ENCODE measurements at places on chromosomes 11 and 22. TPM values are rescaled to one million over a fixed set of nuclear protein-coding genes. Genes with fewer than 3 reads are reported as not detected.

Gene CNTF
- total RNA-seq, result 4.0 TPM

Gene PPFIA1
- total RNA-seq, result 47.4 TPM

DNA sequence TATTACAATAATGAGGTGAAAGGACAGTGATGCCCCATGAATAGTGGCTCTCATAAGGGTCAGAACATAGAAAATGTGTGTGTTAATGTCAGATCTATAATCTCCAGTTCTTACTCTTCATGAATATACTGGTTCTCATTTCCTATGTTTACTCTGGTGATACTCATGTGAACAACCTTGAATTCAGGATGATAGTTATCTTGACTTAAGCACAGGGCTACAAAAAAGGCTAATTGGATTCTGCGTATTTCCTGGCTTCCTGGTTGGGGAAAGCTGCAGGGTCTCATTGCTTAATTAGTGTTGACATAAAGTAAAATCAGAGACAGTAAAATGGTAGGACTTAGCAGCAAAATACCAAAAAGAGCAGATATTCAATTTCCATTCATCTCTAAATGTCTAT is 1316.8 kb upstream of the RAG2 start:
- H3K27me3 ChIP-seq, result no peaks in the 10 kb centered on the region
- no peak for DNase-seq
- H3K4me3 ChIP-seq, result no peak overlapping the region
- no peaks in the 10 kb centered on the region for H3K36me3 ChIP-seq
- H3K4me1 ChIP-seq, result no peaks in the 10 kb centered on the region

DNA sequence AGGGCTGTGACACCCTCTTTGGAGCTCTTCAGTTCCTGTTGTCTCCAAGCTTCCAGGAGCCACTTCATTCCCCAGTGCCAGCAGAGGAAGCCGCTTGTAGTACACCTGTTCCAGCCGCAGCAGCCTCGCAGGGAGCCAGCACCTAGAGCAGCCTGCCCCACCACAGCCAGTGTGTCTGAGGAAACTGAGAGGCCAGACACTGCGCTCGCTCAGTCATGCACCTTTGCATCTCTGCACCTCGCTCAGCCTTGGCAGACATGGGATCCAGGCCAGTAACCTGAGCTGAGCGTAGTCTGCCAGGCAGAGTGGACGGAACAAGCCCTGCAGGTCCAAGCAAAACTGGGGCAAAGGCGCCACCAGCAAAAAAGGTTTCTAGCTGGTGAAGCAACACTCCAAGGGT is 1072.1 kb downstream of the JRKL start:
- no peaks in the 10 kb centered on the region for H3K4me1 ChIP-seq
- no peaks in the 10 kb centered on the region for H3K36me3 ChIP-seq
- H3K27me3 ChIP-seq, result no peaks in the 10 kb centered on the region
- H3K27ac ChIP-seq, result no peak overlapping the region
- no peak for DNase-seq
- H3K4me3 ChIP-seq, result no peak overlapping the region

DNA sequence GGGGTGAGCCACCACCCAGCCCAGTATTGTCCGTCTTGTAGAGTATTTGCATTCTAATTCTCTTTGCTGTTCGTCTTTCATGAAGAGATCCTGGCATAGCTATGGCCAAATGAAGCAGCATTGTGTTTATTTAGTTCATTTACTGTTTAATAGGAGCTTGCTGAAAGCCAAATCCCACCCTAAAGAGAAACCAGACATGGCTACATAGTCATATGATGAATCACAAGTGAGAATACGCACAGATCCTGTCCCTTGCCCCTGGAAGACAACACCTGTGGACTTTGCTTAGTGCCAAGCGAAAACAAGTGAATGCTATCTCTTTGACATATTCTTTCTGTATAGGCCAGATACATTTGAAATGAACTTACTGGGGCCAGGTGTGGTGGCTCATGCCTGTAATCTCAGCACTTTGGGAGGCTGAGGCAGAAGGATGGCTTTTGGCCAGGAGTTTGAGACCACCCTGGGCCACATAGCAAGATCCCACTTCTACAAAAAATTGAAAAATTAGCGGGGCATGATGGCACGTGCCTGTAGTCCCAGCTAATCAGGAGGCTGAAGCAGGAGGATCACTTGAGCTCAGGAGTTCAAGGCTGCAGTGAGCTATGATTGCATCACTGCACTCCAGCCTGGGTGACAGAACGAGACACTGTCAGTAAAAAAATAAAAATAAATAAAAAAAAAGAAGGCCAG is 5.1 kb upstream of the ARFGAP3 start:
- DNase-seq, result no peak
- no peaks in the 10 kb centered on the region for H3K27me3 ChIP-seq
- H3K27ac ChIP-seq, result no peak overlapping the region
- H3K4me1 ChIP-seq, result peaks cover 16% of the 10 kb centered on the region
